ENCODE measurements at places on chromosomes 5 and 9.

DNA sequence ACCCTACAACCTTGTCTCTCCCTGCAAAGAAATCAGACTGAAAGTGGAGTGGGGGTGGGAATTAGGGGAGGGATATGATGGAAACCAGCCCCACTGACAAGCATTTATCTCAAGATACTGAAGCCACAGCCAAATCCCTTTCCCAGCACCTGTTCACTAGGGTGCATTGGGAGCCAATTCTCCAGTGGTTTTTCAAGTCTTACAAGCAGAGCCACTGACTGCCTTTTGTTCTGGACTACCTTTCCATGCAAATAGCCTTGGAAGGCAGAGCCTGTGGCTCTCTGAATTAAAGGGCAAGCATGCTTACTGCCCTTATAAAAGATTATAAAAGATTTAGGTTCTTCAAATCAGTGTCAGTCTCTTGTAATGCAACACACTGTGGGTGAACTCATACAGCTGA, 8.8 kb upstream of the GGTA1 start:
- DNase-seq: no peak

- DNase-seq: peak; percentile 8
Measured at GRCh38 chr9:20619487-20620200, 2.7 kb downstream of the MLLT3 start.

DNA sequence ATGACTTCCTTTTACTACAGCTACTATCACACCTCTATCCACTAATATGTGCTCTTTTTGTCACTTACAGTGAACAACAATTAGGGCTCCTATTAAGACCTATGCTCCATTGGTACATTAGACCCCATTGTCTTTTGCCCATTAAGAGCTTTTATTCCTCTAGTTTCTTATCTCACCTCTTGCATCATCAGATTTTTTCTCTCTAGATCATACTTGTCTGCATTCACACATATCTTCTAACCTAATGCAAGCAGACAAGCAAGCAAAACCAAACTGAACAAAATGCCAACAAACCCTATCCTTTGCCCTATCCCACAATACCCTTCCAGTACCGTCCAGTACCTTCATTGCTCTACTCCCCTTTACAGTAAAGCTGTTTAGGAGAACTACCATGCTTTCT, 10.1 kb upstream of the RBM27 start:
- DNase-seq: no peak

GRCh38 chr5:113574417-113574816, 60.9 kb downstream of the YTHDC2 start:
- peak; percentile 97 for DNase-seq

GRCh38 chr5:10627160-10627701, 63.4 kb downstream of the ANKRD33B start:
- DNase-seq: no peak

- peak; percentile 28 for DNase-seq
Measured at GRCh38 chr9:105114964-105115728, 129.3 kb upstream of the SLC44A1 start.

- DNase-seq: peak; percentile 13
Measured at GRCh38 chr5:93886917-93887361, 145.5 kb upstream of the POU5F2 start.

GRCh38 chr9:97659771-97660170, 26.1 kb downstream of the NCBP1 start:
- DNase-seq: no peak

- no peak for DNase-seq
Measured at GRCh38 chr5:143041-143440, 48.3 kb upstream of the LRRC14B start.

DNA sequence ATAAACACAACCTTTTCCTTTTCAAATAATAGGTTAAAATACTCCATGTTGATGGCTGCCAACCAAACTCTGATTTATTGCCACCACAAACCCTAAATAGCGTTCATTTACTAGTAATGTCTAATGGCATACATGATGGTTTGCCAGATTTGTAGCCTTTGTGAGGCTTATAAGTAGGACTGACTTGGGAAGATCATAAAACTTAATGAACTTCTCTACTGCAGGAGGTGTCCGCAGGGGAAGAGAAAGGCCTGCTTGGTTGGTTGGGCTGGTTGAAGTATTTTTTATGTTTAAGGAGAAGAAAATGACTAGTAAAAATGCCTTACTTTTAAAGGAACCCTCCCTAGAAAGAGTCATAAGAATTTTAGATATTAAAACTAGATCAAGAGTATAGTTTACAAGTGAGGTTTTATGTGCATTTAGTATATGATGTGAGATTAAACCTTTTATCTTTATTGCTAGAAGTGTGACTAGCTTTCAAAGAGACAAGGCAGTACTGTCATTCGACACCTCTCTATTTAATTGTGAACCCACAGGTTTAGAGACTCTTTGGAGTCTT, 5.0 kb downstream of the PBX3 start:
- DNase-seq: no peak

- DNase-seq: no peak
Measured at GRCh38 chr5:170226661-170227060, 6.1 kb upstream of the C5orf58 start.

GRCh38 chr9:135087489-135087792, at the start of gene OLFM1:
Gene OLFM1 (plus strand): TSS chr9:135087668. CDS start chr9:135087990, 322 bp downstream.
- peak; percentile 46 for DNase-seq

DNA sequence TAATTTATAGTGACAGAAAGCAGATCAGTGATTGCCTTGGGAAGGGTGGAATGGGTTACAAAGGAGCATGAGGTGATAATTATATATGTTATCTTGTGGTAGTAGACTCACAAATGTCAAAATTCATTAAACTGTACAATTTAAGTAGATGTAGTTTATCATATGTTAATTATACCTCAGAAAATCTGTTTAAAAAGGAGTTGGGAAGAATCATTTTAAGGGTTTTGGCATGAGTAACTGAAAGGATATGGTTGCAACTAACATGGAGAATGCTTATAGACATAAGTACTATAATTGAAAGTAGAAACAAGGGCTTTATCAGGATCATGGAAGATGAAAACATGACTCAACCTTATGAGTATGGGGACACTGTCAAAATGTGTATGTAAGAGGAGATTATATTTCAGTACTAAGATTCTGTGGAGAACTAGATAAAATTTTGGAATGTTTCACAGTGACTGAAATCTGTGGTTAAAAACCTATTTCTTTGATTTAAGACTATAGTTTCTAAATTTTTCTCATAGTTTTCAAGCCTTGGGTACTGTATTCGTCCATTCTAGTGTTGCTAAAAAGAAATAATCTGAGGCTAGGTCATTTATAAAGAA, 73.3 kb downstream of the FCHO2 start:
- DNase-seq: peak; percentile 16

DNA sequence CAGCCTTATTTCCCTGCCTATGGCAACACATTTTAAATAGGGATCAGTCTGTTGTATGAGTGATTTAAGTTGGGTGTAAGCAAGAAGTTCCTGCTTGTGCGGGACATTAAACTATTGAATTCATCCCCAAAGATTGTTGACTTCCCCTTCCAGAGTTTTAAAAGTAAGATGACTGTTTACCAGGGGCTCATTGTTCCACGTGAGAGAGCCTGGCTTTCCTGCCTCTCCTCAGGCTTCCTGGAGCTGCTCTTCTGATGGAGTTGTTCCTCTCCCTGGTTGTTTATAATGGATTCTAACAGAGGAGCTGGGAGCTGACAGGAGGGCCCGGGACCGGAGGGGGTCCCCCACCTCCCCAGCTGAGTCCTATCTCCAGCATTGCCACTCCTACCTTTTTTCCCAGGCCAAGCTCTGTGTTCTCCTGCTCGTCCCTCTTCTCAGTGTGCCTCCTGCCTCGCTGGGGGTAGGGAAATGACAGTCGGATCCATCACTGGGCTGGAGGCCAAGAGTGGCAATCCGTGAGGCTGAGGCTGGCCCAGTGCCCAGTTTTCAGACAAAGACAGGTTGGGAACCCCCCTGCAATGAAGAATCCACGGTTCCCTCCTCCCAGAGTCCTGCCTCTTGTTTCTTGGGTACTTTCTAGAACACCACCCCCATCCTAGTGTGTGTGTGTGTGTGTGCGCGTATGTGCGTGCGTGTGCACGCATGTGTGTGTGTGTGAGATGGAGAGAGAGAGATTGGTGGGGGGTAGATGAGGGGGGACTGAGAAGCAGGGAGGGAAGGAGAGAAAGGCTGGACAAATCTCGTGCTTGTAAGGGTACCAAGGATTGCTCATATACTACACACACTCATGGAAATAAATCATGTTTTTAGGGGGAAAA, 123.7 kb upstream of the NFIB start:
- no peak for DNase-seq
